ENCODE measurements at places on chromosomes 6 and 20. TPM values are rescaled to one million over a fixed set of nuclear protein-coding genes. Genes with fewer than 3 reads are reported as not detected.

Gene CST4
- not detected for total RNA-seq

DNA sequence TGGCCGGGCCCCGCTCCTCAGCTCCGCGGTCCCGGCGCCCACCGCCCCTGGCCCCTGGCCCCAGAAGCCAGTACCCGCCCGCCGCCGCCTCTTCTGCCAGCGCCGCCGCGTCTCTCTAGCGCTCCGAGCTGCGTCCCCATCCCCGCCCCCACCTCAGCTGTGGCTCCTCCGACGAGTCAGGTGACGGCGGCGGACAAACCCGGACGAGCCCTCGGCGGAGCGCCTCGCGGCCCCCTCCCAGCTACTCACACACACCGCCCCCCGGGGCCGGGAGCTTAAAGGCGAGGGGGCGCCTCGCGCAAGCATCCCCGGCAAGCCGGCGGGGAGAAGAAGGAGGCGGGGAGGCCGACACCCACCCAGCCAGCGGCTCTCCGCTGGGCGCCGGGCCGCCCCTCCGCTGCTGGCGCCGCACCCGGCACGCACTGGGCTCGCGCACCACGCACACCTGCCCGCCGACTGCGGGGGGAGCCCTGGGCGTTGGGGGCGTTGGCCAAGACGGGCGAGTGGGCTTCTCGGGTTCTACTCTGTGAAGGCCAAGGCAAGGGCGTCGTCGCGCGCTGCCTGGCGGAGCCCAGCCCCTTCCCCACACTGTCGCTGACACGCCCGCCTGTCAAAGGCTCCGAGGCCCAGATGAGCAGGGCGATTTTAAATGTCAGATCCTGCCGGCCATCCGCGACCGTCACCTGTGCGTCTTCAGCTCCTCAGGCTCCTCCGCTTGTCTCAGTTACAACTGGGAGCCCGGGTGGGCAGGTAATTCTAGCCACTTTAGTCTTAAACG lies at the start of gene SNAP91:
SNAP91 (minus strand) TSS at position 132 of the 778 bp plus-strand sequence. CDS start 1,174 bp downstream, outside the sequence.
- no peaks in the 10 kb centered on the region for H3K36me3 ChIP-seq
- H3K4me1 ChIP-seq = peaks cover 6% of the 10 kb centered on the region
- DNase-seq = no peak
- H3K4me3 ChIP-seq = no peak within 1 kb of the TSS
- no peak within 1 kb of the TSS for H3K27ac ChIP-seq

GRCh38 chr6:127348028-127348661 lies 4.7 kb upstream of the ECHDC1 start:
- DNase-seq = no peak
- H3K4me1 ChIP-seq = peaks cover 19% of the 10 kb centered on the region
- H3K4me3 ChIP-seq = no peak overlapping the region
- H3K27me3 ChIP-seq = no peaks in the 10 kb centered on the region
- no peak overlapping the region for H3K27ac ChIP-seq

Gene CST2
- not detected for total RNA-seq

- H3K4me1 ChIP-seq = no peaks in the 10 kb centered on the region
- H3K27me3 ChIP-seq = no peaks in the 10 kb centered on the region
- no peaks in the 10 kb centered on the region for H3K36me3 ChIP-seq
- no peak for DNase-seq
Measured at GRCh38 chr20:8662433-8662954, 406.4 kb upstream of the PLCB4 start.

DNA sequence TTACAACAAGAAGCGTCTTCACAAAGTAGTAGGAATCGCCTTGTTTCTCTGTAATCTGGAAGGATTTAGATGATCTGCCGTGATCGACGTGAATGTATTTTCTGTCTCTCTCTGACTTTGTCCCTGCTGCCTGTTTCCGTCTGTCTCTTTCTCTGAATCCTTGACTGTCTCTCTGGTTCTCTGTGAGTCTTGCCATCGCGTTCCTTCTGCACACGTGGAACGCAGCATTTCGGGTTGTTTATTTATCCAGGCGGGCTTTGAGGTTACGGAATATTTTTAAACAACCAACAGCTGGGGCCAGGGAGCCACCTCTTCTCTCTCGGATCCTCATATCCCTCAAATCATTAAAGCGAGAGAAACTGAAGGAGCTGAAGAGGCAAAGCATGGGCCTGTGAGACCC lies 215.9 kb downstream of the ZDHHC14 start:
- DNase-seq = no peak
- peaks cover 27% of the 10 kb centered on the region for H3K36me3 ChIP-seq
- H3K27me3 ChIP-seq = no peaks in the 10 kb centered on the region
- H3K4me3 ChIP-seq = no peak overlapping the region

- DNase-seq = no peak
- H3K27ac ChIP-seq = no peak overlapping the region
- H3K36me3 ChIP-seq = no peaks in the 10 kb centered on the region
Measured at GRCh38 chr6:44278774-44279697, 8.8 kb downstream of the TMEM151B start.

- peak overlapping the region; percentile 89 for H3K27ac ChIP-seq
- peak; percentile 90 for DNase-seq
- peak overlapping the region; percentile 84 for H3K4me3 ChIP-seq
- H3K4me1 ChIP-seq = peaks cover 14% of the 10 kb centered on the region
Measured at GRCh38 chr6:26045065-26045927, 41.9 kb upstream of the HFE start.

Gene HDGFL1
- total RNA-seq = not detected

Gene HLA-E
- 1,043 TPM for total RNA-seq

DNA sequence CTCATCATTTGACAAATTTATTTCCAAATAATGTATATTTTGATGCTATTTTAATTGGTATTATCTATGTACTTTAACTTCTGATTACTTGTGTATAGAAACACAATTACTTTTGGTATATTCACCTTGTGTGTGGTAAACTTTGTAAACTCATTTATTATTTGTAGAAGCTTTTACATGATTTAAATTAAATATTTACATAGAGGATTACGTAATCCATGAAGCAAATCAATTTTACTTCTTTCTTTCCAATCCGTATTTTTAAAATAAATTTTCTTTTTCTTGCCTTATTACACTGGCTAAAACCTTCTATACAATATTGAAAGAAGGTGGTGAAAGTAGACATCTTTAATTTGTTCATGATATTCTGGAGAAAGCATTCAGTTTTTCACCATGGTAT lies 540.2 kb downstream of the MMUT start:
- DNase-seq = no peak
- no peak overlapping the region for H3K4me3 ChIP-seq
- no peaks in the 10 kb centered on the region for H3K27me3 ChIP-seq
- H3K27ac ChIP-seq = no peak overlapping the region
- H3K4me1 ChIP-seq = no peaks in the 10 kb centered on the region
- no peaks in the 10 kb centered on the region for H3K36me3 ChIP-seq

GRCh38 chr20:44979090-44979621 lies 12.8 kb downstream of the STK4 start:
- DNase-seq = peak; percentile 93
- H3K27me3 ChIP-seq = no peaks in the 10 kb centered on the region
- H3K4me3 ChIP-seq = peak overlapping the region; percentile 31
- peaks cover 34% of the 10 kb centered on the region for H3K4me1 ChIP-seq
- peaks cover 77% of the 10 kb centered on the region for H3K36me3 ChIP-seq
- H3K27ac ChIP-seq = peak overlapping the region; percentile 97

DNA sequence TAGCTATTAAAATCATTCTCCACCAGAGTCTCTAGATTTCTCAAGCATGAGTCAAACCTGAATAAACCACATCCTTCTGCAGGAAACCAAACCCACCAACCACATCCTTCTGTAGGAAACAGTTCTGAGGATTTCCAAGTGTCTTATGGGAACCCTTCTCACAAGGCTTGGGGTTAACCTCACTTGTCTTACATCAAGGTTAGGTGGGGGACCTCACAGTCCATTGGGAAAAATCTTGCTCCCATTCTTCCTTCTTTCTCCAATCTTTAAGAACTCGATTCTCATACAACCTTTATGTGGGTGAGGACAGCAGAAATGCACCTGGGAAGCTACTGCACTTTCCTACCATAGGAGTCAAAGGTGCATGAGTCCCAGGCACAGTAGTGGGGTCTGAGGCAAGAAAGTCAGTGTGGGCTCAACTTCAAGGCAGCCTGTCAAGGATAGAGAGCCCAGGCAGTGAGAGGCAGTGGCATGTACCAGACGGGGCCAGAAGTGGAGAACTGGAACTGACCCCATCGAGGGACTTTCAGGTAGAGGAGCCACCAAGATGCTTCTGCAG lies 114.5 kb downstream of the SLC22A3 start:
- H3K27me3 ChIP-seq = no peaks in the 10 kb centered on the region
- no peak overlapping the region for H3K27ac ChIP-seq
- H3K36me3 ChIP-seq = no peaks in the 10 kb centered on the region
- peak; percentile 52 for DNase-seq
- H3K4me3 ChIP-seq = no peak overlapping the region
- peaks cover 50% of the 10 kb centered on the region for H3K4me1 ChIP-seq

DNA sequence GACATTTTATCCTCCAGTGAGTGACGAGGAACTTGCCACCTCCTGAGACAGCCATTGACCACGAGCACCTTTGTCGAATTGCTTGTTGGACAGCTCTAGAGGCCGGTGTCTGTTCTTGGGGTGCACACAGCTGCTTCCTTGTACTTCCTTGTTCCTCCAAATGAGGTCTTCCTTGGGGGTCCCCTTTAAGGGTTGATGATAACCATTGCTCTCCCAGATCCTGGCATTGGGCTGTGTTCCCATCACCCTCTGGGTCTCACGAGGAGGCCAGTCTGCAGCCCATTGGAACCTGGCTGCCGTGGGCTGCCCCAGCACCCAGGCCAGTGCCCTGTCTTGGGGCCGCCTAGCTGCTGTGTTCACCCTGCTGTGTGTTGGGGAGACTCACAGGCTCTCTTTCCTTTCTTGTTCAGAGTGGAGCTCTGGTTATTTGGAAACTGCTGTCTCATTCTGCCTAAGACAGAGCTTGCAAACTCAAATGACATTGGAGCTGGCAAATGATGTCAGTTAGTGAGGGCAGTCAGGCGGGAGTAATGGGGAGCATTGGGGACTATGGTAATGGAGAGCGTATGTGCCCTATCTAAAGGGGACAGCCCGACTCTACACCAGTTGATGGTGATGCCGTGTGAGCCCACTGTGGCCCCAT lies 25.7 kb downstream of the PPP1R16B start:
- peaks cover under 1% of the 10 kb centered on the region for H3K36me3 ChIP-seq
- no peak overlapping the region for H3K27ac ChIP-seq
- H3K4me1 ChIP-seq = peaks cover 53% of the 10 kb centered on the region
- DNase-seq = no peak

Gene TMC2
- total RNA-seq = not detected

DNA sequence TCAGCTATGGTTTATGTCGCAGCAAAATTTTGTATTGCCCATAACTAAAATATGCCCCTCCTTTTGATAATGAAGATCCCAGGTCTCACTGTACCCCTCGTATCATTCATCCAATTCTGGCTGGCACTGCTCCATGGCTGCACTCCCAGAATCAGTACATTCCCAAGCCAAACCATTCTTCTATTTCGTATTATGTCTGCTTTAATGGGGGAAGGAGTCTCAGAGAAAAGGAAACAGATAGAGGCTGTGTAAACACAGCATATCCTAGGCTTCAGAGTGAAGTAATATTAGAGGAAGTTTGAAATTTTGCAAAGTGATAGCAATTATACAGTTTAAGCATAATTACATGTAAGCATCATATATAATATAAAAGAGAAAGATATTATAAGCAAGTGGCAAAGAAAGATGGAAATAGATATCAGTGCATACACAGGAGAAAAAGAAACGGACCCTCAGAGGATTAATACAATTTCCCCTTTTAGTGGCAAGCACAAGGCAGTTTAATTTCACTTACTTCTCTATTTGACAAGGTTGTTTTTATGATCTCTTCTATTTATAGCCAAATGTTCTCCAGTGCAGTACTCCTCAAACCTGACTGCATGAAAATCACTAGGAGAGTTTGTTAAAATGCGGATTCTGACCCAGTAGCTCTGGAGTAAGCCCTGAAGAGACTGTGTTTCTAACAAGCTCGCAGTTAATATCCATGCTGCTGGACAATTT lies 56.5 kb upstream of the TENT5A start:
- H3K4me1 ChIP-seq = peaks cover 23% of the 10 kb centered on the region
- peak overlapping the region; percentile 67 for H3K27ac ChIP-seq
- H3K27me3 ChIP-seq = no peaks in the 10 kb centered on the region
- no peaks in the 10 kb centered on the region for H3K36me3 ChIP-seq

Gene SLC26A8
- total RNA-seq = not detected

DNA sequence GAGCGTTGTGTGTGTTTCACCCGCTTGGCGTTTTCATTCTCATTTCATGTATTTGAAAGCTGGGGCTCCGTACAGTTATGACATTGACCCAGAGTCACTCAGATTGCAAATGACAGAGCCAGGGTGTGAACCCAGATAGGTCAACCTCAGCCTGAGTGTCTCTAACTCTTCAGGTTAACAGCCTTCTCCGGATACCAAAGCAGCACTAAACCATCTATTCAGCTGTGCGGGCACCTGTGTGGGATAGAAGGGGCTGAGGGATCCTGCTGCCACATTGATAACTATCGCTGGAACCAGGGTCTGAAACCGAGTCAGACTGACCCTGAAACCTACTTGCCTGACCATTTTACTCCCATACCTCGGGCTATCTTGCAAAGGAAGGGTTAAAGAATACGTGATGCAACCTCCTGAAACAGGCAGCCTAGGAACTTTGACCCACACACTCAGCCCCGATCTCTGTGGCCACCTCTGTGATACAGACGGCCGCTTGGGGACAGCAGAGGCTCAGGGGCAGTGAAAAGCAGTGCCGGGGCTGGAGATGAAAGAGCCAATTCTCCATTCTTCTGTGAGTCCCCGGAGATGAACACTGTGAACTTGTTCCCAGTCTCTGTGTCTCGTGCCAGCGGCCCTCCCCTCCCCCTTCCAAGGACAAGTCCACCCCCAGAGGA lies 233.5 kb upstream of the QKI start:
- H3K4me1 ChIP-seq = no peaks in the 10 kb centered on the region
- H3K27me3 ChIP-seq = no peaks in the 10 kb centered on the region
- no peak overlapping the region for H3K27ac ChIP-seq
- DNase-seq = peak; percentile 19

DNA sequence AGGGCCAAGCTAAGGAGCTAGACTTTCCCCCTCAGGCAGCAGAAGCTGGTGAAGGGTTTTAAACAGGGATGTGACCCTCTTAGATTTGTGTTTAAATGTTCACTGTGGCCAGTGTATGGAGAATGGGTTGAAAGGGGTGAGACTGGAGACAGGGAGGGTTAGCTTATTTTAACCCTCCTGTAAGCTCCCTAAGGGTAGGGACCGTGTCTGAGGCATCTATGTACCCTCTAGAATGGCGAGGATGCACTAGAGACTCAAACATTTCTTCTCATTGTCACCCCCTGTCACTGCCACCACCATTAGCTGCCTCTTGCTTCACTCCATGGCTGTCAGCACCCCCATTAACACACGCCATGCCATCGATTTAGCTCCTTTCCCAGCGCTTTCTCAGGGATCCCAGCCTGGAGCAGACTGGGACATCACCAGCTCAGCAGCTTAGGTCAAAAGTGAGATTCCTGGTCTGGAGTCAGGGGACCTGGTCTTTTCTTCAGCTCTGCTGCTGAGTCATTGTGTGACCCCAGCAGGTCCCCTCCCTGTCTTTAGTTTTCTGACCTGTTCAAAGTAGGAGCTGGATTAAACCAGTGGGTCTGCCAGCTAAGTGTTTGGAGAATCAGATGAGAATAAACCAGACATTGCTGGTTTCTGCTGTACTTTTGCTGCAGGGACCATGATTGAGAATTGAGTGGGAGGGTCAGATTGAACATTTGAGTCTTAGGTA lies 1.1 kb upstream of the SLC22A7 start:
- DNase-seq = no peak
- H3K27ac ChIP-seq = no peak overlapping the region
- H3K4me3 ChIP-seq = no peak overlapping the region
- H3K4me1 ChIP-seq = no peaks in the 10 kb centered on the region

Measured in B cell (primary cell).